Sigmoid colon (tissue), 7 donors: ENCODE measurements at places on chromosomes 13 and 19. TPM values are rescaled to one million over a fixed set of nuclear protein-coding genes. Genes with fewer than 3 reads are reported as not detected.

DNA sequence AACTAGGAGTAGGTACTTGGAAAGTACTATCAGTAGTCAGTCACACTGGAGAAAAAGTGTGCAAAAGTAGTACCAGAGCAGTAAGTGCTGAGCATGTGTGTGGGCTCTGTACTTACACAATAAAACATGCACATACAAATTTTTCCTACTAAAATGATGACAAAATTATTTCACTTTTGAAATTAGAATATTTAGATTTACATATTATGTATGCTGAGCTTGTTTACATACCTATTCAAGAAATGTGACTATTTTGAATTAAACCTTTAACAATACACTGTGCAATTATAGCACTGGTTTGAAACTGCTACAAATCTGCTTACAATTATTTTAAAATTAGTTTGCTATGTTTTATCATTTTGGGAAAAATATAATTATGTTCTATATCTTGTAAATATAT is 2781.6 kb upstream of the PCDH20 start:
- H3K27me3 ChIP-seq = no peaks in the 10 kb centered on the region
- no peaks in the 10 kb centered on the region for H3K4me1 ChIP-seq
- no peak overlapping the region for H3K4me3 ChIP-seq
- H3K27ac ChIP-seq = no peak overlapping the region

GRCh38 chr13:82147526-82147925 is 1734.7 kb downstream of the SLITRK1 start:
- no peaks in the 10 kb centered on the region for H3K36me3 ChIP-seq
- no peak for DNase-seq
- no peak overlapping the region for H3K4me3 ChIP-seq
- no peak overlapping the region for H3K27ac ChIP-seq
- no peaks in the 10 kb centered on the region for H3K4me1 ChIP-seq

GRCh38 chr13:90455823-90456222 is 891.7 kb upstream of the MIR17HG start:
- no peaks in the 10 kb centered on the region for H3K4me1 ChIP-seq
- DNase-seq = no peak
- no peak overlapping the region for H3K27ac ChIP-seq
- no peak overlapping the region for H3K4me3 ChIP-seq
- H3K36me3 ChIP-seq = no peaks in the 10 kb centered on the region

- peaks cover 32% of the 10 kb centered on the region for H3K27me3 ChIP-seq
- no peaks in the 10 kb centered on the region for H3K36me3 ChIP-seq
- no peak overlapping the region for H3K27ac ChIP-seq
- H3K4me1 ChIP-seq = no peaks in the 10 kb centered on the region
- no peak overlapping the region for H3K4me3 ChIP-seq
These were observed 2.3 kb upstream of the C1QTNF9B start for GRCh38 chr13:23899555-23899954.

DNA sequence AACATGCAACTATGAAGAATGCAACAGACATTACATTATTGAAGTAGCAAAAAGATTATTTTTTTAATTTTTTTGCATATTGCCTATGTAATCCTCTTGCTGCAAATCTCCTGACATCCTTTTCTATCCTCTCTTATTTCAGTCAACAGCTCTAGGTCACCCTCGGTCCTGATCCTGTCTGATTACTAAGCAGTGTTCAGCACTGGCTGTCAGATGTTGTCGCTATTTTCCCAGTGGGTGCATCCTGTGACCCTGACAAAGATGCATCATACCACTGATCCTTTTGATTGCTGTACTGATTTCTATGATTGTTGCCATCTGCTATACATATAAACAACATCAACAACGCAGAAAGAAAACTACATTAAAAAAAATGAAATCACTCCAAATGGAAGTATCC is 443.7 kb upstream of the PRR20A start:
- no peak for DNase-seq
- no peak overlapping the region for H3K4me3 ChIP-seq
- H3K36me3 ChIP-seq = no peaks in the 10 kb centered on the region
- no peaks in the 10 kb centered on the region for H3K27me3 ChIP-seq
- H3K4me1 ChIP-seq = no peaks in the 10 kb centered on the region
- H3K27ac ChIP-seq = no peak overlapping the region

Gene PSG11
- not detected for polyA plus RNA-seq

Gene ZNF221
- polyA plus RNA-seq = 1.7 TPM

Gene ISYNA1
- 18.7 TPM for polyA plus RNA-seq

Gene TSSK6
- polyA plus RNA-seq = 1.2 TPM
